CD4-positive, alpha-beta T cell treated with Interleukin-2 at 100 ng/mL for 4 hours (primary cell): ENCODE measurements at places on chromosomes 16 and 17.

DNA sequence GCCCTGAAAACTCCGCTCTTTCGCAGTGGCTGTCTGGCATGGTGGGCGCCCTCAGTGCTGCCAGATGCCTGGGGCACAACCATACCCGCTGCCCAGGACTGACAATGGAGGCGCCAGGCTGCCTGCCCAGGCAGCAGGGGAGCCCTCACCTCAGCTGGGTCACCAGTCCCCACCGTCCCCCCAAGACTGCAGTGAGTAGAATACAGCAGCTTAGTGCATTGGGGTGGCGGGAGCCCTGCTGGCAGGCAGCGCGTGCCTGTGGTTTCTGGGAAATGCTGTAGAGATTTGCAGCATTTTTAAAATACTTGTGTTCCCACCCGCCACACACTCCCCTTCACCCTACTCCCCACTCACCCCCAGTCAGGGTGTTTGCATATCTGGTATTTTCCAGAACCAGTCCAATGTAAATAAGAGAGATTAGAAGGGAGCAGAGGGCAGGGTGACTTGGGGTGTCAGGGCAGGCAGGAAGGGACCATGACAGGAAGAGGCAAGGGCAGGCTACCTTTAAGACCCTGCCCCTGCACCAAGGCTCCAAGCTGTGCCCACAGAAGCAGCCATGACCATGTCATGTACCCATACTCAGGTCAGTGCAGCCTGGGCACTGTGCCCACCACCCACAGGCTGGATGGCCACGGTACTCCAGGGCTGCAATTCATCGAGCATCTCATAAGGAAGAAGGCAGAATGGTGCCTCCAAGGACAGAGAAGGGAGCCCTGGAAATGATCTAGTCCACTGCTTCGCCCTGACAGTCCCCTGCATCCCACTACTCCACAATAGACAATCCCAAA lies 21.5 kb downstream of the MYO18A start:
- no peak for DNase-seq

DNA sequence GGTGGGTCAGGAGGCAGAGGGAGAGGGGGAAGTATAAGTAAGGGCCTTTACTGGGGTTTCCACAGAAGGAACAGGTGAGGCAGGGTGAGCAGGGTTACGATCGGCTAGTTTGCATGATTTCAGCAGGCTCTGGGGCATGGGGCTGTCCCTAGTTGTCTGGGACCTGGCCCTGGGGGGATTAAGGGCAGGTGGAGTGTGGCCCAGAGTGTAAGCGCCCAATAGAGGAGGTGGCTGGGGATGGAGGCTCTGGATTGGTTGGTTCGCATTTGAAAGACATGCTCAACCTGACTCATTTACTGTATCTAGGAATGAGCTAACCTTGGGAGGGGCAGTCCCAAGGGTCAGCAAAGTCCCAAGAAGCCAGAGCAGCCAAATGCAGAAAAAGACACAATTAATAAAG lies 230.3 kb downstream of the MAP2K4 start:
- DNase-seq: no peak

GRCh38 chr17:79801156-79802038 lies 4.5 kb upstream of the CBX8 start:
- DNase-seq: no peak

- no peak for DNase-seq
These were observed 206.4 kb downstream of the CEP112 start for GRCh38 chr17:65985571-65985970.

DNA sequence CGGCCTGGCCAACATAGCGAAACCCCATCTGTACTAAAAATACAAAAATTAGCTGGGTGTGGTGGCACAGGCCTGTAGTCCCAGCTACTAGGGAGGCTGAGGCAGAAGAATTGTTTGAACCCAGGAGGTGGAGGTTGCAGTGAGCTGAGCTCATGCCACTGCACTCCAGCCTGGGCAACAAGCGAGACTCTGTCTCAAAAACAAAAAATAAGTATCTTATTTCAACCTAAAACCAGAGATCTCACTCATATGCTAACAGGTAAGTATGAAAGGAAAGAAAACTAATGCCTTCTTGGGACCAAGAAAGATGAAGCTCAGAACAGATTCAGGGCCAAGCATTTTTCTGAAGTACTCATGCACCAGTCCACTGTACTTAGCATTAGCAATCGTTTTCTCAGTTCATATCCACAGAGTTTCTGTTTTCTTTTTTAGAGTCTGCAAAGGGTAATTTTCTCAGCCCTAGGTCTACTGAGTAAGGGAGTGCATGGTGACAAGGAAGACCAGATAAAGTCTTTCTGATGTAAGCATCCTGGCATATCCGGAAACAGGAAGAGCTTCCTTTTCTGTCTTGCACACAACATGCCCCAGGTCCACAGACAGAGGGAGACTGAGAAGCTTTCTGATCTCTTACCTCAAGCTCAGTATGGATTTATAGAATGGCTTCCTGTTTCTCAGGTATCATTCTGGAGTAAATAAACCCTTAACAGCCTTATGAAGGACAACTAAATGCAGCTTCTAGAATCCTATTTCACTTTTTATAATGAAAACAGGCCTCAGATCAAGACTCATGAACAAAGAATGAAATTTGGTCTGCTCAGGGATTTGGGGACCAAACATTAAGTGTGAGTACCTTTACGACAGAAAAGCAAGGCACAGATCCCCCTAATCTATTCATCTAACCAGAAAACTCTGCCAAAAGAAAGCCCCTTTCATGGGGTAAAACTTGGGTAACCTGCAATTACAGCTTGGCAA lies 38.7 kb upstream of the FOXJ1 start:
- DNase-seq: peak; percentile 63

DNA sequence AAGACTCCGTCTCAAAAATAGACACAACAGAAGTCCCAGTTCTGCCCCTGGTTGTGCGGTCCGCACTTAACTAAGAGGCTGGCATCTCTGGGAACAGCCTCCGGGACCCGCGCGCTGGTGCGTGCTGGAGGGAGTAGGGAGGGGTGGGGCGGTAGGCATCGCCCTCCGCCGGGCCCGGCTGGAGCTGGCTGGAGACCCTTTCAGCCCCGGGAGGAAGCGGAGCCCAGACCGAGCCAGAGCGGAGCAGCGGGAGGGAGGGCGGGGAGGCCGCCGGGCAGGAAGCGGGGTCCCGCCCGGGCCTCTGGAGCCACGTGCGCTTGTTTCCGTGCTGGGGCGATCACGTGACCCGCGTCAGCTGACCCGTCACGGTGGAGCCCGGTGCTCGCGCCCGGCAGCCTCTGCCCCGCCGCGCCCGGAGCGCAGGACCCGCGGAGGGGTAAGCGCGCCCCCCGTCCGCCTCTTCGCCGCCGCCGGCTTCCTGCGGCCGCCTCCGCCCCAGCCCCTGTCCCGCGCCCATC lies at the start of gene WDR81:
Gene WDR81, plus strand, starts transcription at position 354 of the 518 bp plus-strand sequence. CDS start 256 bp downstream, outside the sequence.
- peak; percentile 83 for DNase-seq

- no peak for DNase-seq
These were observed 9.4 kb upstream of the MAP2K6 start for GRCh38 chr17:69405096-69405495.

DNA sequence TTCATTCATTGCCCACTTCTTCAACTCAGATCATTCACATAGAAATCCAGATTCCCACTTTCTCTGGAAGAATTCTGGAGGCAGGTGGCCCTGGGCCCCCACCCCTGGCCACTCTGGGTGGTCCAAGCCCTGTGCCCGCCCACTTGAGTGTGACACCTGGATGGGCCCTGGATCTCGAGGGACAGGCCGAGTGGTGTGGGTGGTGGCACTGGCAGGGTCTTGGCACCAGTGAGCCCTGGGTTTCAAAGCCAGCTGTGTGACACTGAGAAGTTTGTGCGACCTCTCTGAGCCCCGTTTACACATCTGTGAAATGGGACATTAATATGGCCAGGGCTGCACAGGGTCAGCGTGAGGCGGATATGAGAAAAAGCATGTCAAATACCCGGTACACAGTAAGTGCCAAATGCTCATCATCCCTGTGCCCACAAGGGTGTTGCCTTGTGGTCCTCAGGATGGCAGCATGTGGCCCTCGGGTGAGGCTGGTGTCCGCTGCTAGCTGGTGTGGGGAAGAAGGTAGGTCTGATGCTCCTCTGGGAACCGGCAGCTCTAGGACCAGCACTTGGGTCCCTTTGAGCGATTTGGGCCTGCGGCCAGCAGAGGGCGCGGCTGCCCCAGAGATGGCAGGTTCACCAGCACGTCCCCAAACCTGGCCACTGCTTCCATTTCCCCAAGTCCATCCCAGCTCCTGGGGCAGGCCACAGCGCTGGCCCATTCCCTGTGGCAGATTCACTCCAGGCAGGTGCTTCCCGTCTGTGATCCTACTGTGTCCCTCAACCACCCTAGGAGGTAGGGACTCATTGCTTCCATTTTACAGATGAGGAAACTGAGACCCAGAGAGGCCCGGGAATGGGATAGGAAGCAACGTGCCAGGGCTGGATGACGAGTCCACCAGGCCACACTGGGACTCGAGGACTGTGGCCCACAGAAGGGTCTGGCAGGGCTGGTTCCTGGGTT lies 3.6 kb downstream of the OSGIN1 start:
- DNase-seq: peak; percentile 60

DNA sequence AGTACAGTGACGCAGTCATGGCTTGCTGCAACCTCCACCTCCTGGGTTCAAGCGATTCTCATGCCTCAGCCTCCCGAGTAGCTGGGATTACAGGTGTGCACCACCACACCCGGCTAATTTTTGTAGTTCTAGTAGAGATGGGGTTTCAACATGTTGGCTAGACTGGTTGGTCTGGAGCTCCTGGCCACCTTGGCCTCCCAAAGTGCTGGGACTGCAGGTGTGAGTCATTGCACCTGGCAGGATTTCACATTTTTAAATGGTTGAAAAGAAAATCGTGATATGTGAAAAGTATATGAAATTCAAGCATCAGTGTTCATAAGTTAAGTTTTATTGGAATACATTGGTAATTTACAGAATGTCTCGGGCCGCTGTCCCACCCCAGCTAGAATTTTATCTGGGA lies 2.6 kb downstream of the RMI2 start:
- no peak for DNase-seq

DNA sequence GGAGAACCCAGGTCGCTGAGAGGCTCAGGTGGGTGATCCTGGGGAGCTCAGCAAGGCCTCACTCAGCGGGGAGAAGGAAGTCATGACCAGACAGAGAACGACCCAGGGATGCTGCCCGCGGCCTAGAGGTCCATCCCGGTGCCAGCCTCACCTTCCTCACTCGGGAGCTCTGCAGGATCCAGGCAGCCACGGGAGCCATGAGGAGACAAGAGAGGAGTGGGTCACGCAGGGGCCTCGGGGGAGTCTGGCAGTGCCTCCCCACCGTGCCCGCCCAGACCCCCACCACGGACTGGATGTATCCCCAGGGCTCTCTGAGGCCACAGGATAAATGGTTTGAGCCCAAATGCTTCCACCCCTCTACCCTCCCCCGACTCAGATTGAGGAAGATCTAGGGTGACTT lies 10.7 kb downstream of the ATP2A3 start:
- DNase-seq: no peak

DNA sequence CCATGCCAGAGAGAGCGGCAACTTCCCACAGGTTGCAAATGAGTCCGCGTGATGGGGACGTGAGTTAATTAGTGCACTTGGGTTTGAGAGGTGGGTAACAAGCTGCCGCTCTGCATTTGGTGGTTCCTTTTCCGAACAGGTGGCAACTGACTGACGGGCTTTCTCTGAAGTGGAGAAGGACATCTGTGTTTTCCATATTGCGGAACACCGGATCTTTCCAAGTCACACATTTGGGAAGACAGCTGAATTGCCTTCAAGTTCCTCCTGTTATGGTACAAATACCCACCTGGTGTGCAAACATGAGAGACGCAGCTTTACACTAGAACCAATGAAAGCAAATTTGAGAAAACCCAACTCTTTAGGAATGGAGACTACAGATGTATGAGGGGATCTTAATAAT lies 451.3 kb upstream of the ZFHX3 start:
- DNase-seq: no peak

DNA sequence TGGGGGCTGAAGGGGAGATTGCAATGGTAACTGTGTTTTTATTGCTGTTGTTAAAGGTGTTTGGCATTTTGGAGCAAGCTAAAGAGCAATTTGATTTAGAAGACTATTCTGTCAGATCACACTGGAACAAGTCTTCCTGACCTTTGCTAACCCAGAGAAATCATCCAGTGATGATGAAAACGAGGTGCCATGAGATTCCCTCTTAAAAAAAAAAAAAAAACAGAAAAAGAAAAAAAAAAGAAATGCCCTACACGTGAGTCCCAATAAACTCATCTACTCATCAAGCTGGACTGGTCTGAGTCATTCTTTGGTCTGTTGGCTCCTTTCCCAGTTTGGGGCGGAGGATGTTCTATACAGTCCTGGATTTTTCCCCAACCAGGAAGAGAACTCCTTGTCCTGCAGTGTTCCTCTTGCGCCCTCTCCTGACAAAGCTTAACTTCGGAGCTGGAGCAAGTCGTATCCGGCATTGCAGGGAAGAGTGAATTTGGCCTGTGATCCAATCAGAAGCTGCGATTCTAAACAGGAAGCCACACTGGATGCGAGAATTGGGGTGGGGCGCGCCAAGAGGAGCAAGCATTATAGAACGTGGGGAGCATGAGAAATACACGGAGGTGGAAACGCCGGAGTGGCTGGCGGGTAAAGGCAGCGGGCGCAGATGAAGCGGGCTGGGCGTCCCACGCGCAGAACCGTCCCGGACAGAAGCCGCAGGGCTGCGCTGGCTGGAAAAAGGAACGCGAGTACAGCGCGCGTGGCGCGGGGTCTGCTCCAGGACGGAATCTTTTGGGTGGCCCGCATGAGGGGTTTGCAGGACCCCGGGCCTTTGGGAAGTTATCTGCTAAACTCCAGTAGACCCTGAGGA lies 22.4 kb upstream of the CRYM start:
- DNase-seq: peak; percentile 36
